ENCODE measurements at places on chromosomes 3 and 15. TPM values are rescaled to one million over a fixed set of nuclear protein-coding genes. Genes with fewer than 3 reads are reported as not detected.

The SENP7 gene
- total RNA-seq = 15.6 TPM

The CHRNA7 gene
- total RNA-seq = 4.8 TPM

The SEC22A gene
- 26.9 TPM for total RNA-seq

The SUSD5 gene
- 1.4 TPM for total RNA-seq

The DNAJA4 gene
- 9.9 TPM for total RNA-seq

The ISLR2 gene
- total RNA-seq = 1.2 TPM

The ZNF654 gene
- 6.8 TPM for total RNA-seq

The CCR3 gene
- total RNA-seq = not detected

The TIMP4 gene
- total RNA-seq = 1.1 TPM

The ZBBX gene
- 3.5 TPM for total RNA-seq

The REC114 gene
- not detected for total RNA-seq

The PYGO1 gene
- total RNA-seq = 6.8 TPM

The SYNPR gene
- not detected for total RNA-seq

The IL17RD gene
- 28.7 TPM for total RNA-seq

The PGBD4 gene
- total RNA-seq = 0.96 TPM

The HTR3C gene
- not detected for total RNA-seq

The NAA80 gene
- 8.5 TPM for total RNA-seq

The EFCAB12 gene
- total RNA-seq = not detected

The ANKRD63 gene
- not detected for total RNA-seq

The NIPA2 gene
- total RNA-seq = 116 TPM

All from kidney epithelial cell (primary cell).